ENCODE measurements at places on chromosomes 6 and 20.

DNA sequence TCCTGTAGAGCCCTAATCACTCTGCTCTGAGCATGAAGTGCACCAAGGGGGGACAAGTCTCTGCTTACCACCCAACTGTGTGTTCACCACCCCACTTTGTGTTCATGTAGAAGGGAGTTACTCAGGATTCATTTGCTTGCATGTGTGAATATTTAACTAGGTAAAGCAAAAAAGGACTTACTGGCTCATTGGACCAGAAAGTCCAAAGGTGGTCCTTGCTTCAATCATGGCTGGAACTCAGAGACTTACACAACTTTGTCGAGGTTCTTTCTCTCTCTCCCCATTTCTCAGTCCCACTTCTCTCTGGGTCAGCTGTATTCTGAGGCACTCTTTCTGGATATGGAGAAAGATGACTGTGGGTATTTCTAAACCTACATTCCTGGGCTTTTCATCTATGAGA lies 4.0 kb downstream of the TMEM200A start:
- DNase-seq = no peak

GRCh38 chr6:143696664-143697000 lies 18.9 kb downstream of the PHACTR2 start:
- DNase-seq = no peak

DNA sequence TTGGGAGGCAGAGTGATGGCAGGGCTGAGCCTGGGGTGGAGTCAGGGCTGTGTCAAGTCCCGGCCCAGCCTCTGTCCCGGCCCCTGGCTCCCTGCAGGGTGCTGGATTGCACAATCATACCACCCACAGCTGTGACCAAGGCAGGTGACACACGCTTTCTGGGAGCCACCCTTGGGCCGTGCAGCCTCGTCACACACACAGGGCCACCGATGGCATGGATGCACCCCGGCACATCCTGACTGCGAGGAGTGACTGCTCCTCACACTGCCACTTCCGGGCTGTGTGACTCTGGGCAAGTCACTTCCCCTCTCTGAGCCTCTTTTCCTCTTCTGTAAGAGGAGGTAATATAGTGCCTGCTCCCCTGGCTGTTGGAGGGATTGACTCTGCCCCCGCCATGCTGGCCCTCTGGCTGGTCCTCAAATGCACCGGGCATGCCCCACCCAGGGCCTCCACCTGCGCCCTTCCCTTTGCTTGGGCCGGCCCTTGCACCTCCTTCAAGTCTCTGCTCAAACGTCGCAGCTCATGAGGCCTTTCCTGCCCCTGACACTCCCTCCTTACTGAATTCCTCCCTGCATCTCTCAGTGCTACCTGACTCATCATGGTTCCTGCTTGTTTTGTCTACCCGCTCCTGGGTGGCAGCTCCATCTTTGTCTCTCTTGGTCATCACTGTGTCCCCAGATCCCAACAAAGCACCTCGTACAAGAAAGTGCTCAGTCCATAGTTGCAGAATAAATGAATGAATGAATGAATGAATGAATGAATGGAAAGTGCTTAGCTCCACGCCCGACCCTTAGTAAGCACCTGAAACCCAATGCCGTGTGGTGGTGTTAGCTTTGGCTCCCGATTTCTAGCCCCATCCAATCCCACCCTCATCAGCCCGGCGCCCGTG lies 93.5 kb downstream of the CEBPB start:
- no peak for DNase-seq

GRCh38 chr6:91031581-91031980 lies 444.7 kb upstream of the MAP3K7 start:
- DNase-seq = no peak

DNA sequence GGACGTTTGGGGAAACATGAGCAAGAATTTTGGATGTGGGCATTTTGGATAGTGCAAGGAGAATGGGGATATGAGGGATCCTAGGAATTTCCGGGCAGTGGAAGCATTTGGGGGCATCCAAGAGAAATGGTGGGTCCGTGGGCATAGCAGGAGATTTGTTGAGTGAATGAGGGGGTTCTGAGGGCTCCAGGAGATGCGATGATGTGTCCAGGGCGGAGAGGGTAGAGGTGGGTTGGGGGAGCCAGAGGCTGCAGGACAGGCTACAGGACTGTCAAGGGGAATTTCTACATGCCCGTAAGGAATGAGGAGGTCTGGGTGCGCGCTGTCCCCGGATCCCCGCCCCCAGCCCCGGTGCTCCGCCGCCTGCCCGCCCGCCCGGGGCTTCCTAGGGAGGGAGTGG lies 364 bp downstream of the FRS3 start:
- no peak for DNase-seq

DNA sequence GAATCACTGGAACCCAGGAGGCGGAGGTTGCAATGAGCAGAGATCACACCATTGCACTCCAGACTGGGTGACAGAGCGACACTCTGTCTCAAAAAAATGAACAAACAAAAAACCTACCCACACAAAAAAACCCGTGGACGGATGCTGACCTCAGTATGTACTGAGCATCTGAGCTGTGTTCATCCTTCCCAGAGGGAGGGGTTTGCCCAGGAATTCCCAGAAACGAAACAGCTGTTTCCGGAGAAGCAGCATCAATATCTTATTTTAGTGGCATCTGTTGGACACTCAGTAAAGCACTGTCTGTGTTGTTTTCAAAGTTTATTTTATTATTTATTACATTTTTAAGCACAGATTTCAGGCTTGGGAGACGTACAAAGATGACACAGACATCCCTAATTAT lies 18.7 kb downstream of the NANP start:
- DNase-seq = no peak

GRCh38 chr6:144346719-144347447 lies 61.7 kb downstream of the UTRN start:
- DNase-seq = no peak

GRCh38 chr6:70183538-70183937 lies 119.3 kb downstream of the COL9A1 start:
- DNase-seq = no peak

DNA sequence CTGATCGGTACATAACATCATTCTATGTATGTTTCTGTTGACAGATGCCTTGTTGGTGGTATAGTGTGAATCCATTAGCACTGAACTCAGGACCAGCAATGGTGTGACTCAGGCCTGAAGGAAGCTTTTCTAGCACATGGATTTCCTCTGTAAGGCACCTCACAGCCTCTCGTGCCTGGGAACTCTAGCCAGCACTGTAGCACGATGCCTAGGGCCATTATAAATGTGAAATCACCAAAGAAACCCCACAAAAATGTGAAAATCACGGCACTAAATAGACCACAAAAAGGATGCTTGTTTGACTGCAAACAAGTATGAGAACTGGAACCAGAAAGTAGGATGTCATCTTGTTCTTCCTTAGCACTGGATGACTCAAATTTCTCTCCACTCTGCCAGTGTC lies 63.7 kb upstream of the NKX2-2 start:
- no peak for DNase-seq

- no peak for DNase-seq
These were observed 152.4 kb upstream of the PROKR2 start for GRCh38 chr20:5469111-5469510.

GRCh38 chr6:36461646-36462045 lies 18.8 kb downstream of the KCTD20 start:
- DNase-seq = no peak

GRCh38 chr6:45505470-45505869 lies 127.7 kb upstream of the SUPT3H start:
- no peak for DNase-seq

- DNase-seq = no peak
These were observed 1.8 kb downstream of the GJA1 start for GRCh38 chr6:121436960-121437850.

- no peak for DNase-seq
These were observed 1077.6 kb upstream of the MAP3K7 start for GRCh38 chr6:91664327-91664959.

DNA sequence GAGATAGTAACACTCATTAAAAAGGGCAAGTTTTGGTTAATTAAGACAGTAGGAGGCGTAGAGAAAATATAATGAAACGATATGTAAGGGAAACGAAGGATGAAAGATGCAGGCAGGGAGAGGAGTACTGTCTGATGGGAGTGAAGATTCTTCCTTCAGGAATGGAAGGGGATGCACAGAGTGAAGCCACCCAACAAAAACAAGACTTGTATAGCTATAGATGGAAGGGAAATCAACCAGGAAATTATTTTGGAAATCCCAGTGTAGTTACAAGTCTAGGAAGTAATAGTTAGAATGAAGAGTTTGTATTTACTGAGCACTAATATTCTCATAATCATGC lies 19.7 kb upstream of the HLA-DRB1 start:
- no peak for DNase-seq

DNA sequence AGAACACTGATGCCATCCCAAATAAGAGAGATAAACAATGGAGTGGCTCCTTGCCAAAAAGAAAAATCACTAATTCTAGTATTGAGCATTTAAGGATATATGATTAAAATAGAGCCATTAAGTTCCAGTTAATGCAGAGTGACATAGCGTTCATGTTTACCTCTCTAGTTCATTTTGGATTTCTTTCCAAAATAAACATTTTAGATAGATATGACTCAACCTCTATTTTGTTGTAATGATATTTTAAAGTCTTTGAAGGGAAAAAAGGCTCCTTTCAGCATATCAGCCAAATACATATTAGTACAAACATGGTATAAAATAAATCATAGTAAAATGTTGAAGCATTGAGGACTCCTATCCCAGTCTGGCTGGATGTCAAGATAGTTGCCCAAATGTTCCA lies 33.4 kb downstream of the RWDD2A start:
- DNase-seq = no peak

DNA sequence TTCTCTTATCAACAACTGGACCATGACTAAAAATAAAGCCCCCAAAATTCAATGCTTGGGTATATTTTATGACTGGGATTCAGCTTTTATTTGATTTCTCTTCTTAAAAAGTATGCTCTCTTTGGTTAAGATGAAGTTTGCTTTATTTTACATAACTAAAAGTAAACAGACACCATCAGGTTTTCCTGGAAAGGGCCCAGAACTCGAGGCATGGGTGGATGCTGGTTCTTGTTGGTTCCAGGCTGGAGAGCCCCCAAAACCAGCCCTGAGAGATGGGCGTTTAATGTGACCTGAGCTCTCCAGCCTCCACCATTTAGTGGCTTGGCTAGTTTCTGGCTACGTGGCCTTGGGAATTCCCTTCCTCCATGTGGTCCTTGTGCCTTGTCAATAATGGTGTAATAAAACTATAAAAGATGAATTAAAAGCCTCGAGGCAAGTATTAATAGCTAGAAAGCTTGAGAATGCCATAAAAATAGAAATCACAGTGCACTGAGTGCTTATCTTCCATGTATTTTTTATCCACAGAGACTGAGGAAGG lies 34.1 kb downstream of the BANF2 start:
- DNase-seq = no peak

DNA sequence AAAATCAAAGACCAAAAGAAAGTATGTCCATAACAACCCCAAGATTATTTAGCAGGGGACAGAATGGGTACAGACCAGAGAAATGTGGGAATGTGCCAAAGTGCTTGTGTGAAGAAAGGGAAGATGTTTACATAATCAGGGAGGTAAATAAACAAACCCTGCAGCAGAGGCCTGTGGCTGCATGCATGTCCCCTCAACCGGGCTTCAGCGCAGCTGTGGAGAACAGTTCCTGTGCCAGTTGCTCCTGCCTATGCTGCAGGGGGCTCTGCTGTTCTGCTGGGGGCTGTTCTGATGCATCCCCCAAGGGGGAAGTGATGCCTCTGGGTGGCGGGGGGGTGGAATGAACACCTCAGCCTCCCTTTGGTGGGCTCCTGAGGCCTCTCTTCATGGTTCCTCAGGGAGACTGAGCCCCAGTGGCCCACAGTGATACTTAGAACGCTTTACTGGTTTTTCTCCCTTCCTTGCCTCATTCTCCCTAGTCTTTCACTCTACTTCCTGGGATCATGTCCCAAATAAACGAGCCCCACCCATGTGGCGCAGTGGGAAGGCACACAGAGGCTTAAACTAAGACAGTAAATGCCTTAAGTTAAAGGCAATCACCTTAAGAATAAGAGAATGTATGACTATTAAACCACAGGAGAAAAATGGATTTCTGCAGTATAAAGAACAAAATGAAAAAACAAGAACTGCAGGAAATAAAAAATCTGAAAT lies 23.0 kb downstream of the RAB23 start:
- DNase-seq = no peak

- no peak for DNase-seq
These were observed 14.2 kb upstream of the UNC93A start for GRCh38 chr6:167276772-167277533.

All from GOT3 (cell line).